Head of caudate nucleus (tissue), 42 donors: ENCODE measurements at places on chromosomes 12 and 14.

GRCh38 chr12:5945071-5946008, at the start of gene ANO2:
ANO2 (minus strand) TSS chr12:5945259; CDS start chr12:5945217, 42 bp downstream.
- no peak for DNase-seq

DNA sequence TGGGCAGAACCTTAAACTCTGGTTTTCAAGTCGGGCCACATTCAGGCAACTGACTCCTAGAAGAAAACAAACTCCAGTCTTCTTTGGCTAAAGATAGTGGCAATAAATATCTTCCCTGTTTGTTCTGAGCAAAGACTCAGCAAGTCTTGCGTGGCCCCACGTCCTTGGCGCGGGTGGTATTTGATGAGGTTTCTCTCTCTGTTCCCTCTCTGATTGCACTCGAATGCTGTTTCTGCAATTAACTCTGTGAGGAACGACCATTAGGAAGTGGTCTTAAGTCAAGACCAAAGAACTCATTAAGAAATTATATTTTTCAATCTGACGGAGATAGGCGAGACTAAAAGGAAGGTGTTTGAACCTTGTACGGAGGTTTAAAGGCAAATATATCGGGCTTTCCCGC, 177.6 kb downstream of the TMEM132C start:
- no peak for DNase-seq

GRCh38 chr12:129696405-129696804, 207.4 kb downstream of the TMEM132D start:
- DNase-seq = no peak

GRCh38 chr12:24425601-24425970, 476.1 kb upstream of the SOX5 start:
- DNase-seq = no peak

DNA sequence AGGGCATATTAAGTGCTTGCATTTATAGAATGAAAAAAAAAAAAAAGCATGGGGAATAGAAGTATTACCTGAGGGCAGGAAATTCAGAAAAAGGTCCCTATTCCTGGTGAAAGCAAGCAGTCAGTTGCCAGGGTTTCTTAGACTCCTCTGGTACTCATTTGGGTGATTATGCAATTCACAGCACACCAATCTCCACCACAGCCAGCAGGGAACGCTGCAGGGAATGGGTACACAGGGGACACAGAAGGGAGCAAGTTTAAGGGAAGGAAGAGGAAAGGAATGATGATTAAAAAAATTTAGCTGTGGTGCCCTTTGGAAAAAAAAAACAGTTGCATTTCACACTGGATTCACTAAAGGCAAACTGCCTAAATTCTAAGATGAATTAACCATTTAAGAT, 14.2 kb downstream of the BLTP3B start:
- DNase-seq = peak; percentile 23

DNA sequence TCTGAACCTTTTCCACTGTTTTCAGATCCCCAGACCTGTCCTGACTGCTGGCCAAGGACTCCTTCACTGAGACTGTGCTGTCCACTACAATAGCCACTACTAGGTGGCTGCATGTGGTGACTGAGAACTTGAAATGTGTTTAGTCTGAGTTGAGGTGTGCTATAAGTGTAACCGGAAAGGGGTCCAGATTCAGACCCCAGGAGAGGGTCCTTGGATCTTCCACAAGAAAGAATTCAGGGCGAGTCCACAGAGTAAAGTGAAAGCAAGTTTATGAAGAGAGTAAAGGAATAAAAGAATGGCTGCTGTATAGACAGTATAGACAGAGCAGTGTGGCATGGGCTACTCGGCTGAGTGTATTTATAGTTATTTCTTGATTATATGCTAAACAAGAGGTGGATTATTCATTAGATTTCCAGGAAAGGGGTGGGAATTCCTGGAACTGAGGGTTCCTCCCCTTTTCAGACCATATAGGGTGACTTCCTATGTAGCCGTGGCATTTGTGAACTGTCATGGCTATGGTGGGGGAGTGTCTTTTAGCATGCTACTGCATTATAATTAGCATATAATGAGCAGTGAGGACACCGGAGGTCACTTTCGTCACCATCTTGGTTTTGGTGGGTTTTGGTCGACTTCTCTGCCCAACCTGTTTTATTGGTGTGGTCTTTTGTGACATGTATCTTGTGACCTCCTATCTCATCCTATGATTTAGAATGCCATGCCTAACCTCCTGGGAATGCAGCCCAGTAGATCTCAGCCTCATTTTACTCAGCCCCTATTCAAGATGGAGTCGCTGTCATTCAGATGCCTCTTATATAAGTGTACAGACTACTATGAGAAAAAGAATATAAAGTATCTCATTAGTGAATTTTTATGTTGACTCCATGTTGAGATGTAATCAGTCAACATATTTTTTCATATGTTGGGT, 70.0 kb upstream of the SRSF5 start:
- no peak for DNase-seq

GRCh38 chr14:58368956-58369355, 26.8 kb upstream of the TOMM20L start:
- no peak for DNase-seq

GRCh38 chr12:70560671-70561070, 76.6 kb downstream of the PTPRB start:
- DNase-seq = no peak

GRCh38 chr14:90551070-90551704, 154.4 kb downstream of the CALM1 start:
- DNase-seq = no peak

DNA sequence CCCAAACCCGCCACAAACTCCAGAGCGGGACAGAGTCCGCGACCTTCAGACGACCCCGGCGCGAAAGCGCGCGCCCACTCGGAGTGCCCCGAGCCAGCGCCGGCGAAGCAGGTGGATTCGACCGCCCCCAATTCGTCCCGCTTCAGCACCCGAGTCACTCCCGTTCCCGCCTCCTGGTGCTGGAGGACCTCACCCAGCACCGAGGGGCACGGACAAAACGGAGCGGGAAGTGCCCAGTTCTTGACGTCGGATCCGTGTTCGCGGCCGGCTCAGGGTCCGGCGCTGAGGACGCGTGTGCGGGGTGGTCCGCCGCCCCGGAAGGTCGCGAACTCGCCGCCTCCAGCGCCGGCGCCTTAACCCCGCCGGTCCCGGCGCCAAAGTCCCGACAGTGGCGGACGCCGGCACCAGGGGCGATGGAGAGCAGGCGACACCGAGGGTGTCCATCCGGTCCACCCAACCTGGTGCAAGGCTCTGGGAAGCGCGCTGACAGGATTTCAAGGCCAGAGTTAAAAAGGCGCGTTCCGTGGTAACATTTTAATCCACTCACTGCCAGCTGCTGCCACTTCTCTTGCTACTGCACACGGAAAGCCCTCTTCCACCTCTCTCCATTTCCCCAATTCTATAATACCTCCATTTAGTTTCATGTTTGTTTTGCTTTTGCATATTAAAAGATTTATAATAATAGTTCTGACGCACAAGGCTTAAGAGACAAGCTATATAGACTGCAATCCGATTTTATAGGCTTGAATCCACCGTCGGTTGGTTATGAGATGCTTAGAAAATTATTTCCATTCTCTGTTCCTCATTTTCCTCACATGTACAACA, 240.0 kb upstream of the CPNE8 start:
- peak; percentile 62 for DNase-seq

GRCh38 chr14:32761381-32761968, 177.2 kb upstream of the NPAS3 start:
- DNase-seq = no peak

DNA sequence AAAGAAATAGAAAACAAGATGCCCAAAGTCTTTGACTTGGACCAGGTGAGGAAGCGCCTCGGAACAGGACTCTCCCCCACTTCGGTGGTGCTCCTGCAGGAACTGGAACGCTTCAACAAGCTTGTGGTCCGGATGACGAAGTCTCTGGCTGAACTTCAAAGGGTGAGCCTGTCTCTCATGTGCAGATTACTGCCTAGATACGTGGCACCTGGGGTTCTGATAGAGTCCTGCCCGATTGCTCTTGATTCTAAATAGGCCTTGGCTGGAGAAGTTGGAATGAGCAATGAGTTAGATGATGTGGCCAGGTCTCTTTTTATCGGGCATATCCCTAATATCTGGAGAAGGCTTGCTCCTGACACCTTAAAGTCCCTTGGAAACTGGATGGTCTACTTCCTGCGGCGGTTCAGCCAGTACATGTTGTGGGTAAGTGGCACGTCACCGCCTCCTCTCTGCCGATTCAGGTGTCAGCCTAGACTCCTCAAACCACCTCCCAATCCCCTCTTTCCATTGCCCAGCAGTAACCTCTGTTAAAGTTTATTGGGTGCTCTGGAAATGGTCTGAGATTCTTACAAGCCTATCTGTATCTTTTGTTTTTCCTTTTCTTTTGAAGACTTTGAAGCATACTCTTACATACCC, 40.8 kb downstream of the CCDC92 start:
- DNase-seq = no peak

GRCh38 chr14:61218157-61218556, 63.0 kb downstream of the TMEM30B start:
- no peak for DNase-seq

DNA sequence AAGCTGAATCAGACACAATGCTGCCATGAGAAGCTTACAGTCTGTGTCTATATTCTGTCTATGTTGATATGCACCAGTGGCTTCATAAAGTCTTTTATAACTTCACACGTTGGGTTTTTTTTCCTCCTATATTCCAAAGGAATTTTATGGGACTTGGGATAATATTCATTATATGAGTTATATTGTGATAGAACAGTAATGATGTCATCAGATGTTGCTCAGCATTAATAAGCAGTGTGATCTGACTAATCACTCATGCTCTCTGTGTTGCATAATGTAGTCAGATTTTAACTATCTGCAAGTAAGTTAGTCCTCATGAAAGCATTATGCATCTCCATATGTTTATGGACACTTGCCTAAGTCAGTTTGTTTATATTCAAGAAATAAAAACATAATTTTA, 159.6 kb downstream of the PLCZ1 start:
- DNase-seq = no peak

- no peak for DNase-seq
These were observed 57.4 kb downstream of the ATP2B1 start for GRCh38 chr12:89651192-89651591.

- DNase-seq = no peak
These were observed 269.6 kb upstream of the AMIGO2 start for GRCh38 chr12:47349137-47350061.

- no peak for DNase-seq
These were observed 523.4 kb downstream of the FSCB start for GRCh38 chr14:43983721-43984120.

DNA sequence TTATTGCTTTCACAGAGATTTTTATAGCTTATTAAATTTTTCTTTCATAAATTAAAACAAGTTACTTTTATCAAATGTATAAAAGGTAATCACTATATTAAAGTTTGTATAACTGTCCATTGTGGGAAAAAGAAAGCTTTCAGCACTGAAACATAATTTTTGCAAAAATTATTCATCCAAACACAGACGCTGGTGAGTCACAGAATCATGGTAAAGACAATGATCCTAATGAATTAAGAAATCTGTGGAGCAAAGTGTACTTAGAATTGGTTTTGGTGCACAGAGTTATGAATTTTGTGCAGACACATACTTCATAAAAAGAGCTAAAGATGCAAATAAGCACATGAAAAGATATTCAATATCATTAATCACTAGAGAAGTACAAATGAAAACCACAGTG, 31.7 kb upstream of the C2CD5 start:
- no peak for DNase-seq

GRCh38 chr14:87686746-87687145, 306.2 kb downstream of the GALC start:
- no peak for DNase-seq

GRCh38 chr12:112839386-112839972, 47.9 kb downstream of the RPH3A start:
- no peak for DNase-seq

DNA sequence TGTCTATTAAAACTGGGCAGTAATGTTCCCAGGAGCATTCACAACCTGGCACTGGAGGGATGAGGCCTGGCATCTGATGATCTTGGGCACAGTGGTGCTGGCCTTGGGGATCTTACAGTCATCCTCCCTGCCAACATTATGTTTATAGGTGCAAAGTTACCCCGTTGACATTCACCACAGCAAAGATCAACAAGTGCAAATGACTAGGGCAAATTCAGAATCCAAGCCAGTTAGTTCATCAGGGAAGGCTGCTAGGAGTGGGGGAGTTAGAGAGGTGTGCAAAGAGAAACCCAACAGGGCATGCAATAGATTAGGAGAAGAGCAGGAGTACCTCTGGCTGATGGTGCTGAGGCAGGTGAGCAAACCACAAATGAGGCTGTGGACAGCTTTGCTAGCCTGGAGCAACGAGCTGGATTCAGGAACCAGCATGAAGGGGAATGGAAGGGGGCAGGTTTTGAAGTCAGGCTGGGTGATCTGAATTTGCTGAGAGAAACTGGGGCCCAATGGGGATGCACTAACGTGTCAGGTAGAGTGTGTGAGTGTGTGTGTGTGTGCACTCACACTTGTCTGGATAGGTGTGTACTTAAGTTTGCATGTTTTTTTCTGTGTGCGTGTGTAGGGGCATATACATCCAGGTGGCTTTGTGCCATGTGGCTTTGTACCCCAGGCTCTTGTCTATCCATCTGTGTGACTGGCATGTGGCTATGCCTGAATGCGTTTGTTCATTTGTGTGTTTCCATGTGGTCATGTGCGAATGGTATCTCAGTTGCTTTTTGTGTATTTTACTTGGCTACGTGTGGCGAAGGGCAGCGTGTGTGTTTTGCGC, 1.6 kb downstream of the CISTR start:
- no peak for DNase-seq

- DNase-seq = no peak
These were observed 40.3 kb downstream of the ANKRD9 start for GRCh38 chr14:102469261-102469660.

DNA sequence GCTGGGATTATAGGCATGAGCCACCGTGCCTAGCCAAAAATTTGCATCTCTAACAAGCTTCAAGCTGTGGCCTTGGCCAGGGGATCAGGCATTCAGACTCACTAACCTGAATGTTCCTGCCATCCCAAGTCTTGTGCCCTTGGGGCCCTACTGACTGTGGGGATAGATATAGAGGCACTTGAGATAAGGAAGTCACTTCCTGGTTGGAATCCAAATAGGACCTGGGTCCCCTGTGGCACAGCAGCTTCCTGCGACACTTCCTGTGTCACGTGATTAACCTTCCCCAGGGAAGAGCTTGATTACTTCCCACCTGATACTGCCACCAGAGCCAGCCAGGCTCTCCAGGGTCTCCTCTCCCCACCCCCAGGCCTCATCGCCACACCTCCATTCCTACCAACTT, 128.2 kb downstream of the BCL11B start:
- DNase-seq = no peak

DNA sequence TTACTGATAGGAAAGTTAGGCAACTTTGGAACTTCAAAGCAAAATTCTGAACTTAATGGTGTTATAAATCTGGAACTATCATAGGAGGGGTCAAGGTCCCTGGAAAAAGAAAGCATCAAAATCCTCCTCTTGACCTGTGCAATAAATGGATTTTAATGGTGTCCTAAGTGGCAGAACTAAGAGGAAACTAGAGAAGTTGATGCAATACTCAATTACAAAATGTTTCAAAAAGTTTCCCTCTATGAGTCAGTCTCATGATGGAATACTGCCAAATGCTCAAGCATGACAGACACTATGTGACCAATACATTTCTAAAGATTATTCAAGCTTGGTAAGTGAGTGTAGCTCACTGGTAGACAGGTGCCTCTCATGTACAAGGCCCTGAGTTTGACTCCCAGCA, 47.7 kb upstream of the ERGIC2 start:
- no peak for DNase-seq

GRCh38 chr14:99637624-99638023, 7.3 kb upstream of the HHIPL1 start:
- DNase-seq = no peak

GRCh38 chr14:91149462-91149861, 35.6 kb downstream of the DGLUCY start:
- DNase-seq = no peak
